ENCODE measurements at places on chromosomes 13 and 19.

- no peak for DNase-seq
These were observed 3.7 kb downstream of the PRKACA start for GRCh38 chr19:14113762-14114414.

DNA sequence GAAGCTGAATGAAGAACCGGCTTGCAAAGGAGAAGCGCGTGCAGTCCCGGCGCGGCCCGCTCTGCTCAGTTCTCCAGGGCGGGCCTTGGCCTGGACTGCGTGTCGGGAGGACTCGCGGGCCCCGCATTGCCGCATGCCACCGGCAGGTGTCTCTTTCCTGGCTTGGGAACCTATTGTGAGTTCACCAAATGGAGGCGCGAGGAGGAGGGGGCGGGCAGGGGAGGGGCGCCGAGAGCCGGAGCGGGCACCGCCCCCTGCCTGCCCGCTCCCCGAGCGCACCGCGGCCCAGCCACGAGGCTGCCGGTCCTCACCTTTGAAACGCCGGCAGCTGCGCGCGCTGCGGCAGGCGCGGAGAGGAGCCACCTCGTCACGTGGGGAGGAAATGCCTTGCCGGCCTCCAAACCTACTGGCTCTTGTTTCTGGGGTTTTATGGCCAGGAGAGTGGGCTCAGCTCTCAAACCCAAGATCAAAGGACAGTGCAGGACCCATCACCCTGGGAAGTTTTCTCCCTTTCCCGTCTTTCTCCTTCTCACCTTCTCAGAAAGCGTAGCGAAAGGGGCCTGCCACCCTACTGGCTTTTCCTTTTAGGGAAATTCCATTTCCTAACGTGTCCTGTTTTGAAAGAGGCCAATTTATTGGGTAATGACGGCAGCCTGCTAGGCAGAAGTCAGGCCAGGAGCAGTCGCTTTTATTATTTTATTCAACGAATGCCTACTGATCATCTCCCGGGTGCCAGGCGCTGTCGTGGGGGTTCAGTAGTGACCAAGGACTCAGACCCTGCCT lies 13.8 kb upstream of the UBE2L5 start:
- peak; percentile 90 for DNase-seq

GRCh38 chr13:101258071-101258470 lies 158.2 kb downstream of the NALCN start:
- peak; percentile 78 for DNase-seq

DNA sequence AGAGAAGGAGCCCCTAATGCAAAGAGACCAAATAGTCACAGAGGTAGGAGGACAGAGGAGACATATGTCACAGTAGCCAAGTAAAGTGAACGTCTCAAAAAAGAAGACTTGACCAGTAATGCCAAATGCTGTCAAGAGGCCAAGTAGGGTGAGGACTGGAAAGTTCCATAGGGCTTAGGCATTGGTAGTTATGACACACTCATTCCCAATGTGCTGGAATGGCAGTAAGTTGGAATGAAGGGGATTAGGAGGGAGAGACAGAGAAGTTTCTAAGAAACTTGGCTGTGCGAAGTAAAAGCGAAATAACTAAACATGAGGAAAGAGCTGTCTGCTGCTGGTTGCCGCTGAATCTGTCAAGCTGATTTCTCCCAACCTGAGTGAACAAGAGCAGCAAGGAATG lies 14.9 kb upstream of the FRY start:
- DNase-seq = no peak

DNA sequence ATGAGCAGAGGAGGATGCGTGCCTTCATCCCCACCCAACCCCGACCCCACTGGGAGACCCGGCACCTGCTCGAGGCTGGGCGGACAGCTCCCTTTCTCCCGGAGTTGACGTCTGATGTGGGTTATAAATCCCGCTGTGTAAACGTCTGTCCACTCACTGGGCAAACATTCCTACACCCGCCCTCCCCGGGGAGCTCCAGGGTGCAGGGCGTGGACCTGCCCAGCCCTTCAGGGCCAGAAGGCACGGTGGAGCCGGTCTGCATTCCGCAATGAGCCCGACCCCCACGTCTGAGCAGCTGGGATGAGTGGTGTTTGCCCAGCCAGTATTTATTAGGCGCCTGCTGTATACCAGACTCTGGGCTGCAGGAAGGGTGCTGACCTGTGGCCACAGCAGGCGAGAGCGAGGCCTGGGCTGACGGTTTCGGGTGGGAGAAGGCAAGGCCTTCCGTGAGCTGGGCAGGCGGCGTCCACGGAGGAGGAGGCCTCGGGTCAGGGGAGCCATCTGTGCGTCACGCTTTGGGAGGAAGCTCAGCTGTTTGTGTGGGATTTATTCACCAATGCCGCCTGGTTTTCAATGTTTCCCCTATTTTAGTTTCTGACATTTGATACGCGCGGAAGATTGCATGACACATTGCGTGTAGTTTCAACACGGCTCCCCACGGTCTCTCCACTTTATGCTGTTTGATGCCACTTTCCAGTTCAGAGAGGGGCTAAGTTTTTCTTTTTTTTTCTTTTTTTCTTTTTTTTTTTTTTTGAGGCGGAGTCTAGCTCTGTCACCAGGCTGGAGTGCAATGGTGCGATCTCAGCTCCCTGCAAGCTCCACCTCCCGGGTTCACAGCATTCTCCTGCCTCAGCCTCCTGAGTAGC lies 2.0 kb downstream of the MISP start:
- DNase-seq = no peak

DNA sequence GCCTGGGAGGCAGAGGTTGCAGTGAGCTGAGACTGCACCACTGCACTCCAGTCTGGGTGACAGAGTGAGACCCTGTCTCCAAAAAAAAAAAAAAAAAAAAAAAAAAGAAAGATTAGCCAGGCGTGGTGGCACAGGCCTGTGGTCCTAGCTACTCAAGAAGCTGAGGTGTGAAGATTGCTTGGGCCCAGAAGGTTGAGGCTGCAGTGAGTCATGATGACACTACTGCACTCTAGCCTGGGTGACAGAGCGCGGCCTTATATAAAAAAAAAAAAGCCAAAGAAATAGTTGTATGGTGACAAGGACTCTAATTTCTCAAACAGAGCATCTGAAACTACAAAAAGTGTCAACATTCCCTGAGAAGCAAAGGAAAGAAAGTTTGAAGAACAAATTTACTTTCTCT lies 3.4 kb downstream of the PBX4 start:
- DNase-seq = peak; percentile 35

DNA sequence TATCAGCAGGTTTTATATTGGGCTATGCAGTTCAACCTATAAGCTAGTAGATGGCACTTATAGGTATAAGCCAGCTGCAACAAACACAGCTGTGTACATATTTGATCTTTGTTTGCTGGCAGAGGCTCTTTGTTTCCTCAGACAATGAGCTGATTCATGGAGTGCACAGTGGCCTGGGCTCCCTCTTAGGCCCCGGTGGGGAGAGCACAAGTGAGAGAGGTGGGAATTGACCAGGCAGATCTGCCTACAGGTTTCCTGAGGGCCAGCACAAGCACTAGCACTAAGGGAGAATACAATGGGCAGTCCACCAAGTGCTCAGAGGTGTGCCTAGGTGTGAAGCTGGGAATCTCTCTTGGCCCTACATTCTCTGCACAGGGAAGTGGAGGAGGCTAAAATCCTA lies 1390.7 kb downstream of the SLITRK5 start:
- DNase-seq = no peak

DNA sequence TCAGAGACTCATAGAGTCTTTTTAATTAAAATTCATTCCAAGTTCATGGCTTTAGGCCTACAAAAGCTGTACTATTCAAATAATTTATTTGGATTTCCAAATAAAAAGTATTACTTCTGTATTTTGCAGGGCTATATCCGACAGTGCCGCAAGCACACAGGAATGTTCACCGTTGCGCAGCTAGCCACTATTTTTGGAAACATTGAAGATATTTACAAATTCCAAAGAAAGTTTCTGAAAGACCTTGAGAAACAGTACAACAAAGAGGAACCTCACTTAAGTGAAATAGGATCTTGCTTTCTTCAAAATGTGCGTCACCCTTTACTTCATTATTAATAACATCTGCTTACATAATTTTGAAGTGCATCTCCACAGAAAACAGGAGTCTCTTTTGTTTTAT lies 20.5 kb upstream of the C1QTNF9 start:
- DNase-seq = no peak

DNA sequence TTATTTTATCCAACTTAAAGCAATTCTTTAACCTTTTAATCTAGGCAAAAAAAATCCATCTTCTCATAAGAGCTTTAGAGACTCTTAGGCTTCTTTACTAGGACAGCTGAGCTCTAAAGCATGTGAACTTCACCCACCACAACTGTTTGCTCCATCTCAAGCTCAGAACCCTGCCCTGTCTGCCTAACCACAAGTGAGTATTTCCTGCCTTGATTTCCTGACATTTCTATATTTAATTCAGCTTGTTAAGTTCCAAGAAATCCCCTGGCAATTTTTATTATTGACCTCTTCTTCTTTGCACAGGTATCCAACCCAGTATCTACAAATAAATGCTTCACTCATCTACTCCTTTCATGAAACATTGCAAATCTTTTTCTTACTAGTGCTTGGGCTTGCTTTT lies 21.1 kb upstream of the CEACAM21 start:
- no peak for DNase-seq

GRCh38 chr13:73984201-73984600 lies 150.0 kb downstream of the KLF12 start:
- DNase-seq = no peak

DNA sequence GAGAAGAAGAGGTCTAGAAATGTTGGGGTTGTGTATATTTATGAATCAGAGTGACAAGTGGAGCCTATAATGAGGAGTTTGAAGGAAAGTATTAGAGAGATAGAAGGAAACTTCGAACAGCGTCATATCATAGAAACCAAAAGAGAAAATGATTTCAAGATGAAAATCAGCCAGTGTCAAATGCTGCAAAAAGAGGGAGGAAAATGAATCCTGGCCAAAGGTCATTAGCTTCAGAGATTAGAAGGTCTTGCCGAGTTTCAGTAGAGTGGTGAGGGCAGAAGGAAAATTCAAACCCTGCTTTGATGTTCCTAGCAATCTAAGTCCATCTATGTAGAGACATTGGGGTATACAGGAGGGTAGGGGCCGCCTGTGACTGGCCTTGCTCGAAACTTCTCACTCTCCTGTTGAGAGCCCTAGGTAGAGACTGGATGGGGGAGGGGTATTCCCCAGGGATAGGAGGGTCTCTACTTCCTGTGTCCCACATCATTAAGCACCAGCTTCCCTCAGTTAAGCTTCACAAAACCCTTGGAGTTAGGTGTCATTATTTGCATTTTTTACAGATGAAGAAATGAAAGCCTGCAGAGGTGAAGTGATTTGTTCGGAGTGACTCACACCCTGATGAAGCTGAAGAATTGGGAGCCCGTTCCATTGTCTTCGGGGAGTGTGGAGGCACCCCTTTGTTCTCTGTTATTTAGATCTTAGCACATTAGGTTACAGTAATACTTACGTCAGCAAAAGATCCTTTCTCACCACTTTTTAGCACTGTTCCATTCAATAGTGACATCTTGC lies 62.8 kb downstream of the FGF9 start:
- DNase-seq = no peak

DNA sequence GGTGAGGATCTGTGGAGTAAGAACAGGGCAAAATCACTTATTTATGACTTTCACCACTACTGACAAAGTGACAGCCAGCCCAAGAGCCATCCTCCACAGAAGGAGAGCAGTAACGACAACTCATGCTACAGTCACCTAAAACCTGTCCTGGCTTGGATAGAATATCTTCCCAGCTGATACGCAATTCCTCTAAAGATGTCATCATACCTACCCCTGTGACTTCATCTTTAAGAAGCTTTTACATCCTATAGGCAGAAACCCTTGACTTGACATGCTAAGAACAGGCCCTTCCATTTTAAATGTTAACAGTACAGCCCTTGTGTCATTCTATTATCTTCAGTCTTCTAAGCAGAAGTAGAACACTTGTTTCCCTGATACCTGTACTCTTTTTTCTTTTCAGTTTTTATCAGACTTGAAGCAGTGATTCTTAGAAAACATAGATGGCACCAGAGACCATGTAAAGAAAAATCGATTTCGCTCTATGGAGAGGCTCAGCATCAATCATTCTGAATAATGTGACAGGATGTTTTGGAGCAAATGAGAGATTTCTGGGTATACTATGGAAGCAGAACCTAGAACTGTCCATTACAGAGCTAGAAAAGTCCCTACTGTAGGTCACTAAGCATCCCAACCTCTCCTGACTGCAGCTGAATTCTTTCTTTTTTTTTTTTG lies 20.1 kb downstream of the STOML3 start:
- no peak for DNase-seq

- no peak for DNase-seq
These were observed 128.8 kb downstream of the LMO7 start for GRCh38 chr13:75764926-75765310.

DNA sequence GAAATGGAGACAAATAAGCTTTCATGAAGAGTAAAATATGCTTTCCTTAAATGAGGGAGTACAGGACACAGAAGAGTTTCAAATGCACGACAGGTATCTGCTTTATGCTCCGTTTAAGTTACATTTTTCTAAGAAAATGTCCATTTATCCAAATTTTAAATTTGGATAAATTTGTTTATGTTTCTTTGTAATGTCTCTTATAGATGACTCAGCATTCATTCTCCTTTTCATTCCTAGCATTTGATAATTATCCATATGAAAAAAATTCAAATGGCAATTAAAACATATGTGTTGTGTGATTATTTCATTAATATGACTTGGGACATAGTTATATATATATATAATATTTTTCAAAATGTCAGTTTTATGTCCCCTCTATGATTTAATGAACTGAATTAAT lies 1449.3 kb downstream of the SLITRK1 start:
- no peak for DNase-seq

GRCh38 chr19:50292216-50292827 lies 36.9 kb downstream of the KCNC3 start:
- no peak for DNase-seq

DNA sequence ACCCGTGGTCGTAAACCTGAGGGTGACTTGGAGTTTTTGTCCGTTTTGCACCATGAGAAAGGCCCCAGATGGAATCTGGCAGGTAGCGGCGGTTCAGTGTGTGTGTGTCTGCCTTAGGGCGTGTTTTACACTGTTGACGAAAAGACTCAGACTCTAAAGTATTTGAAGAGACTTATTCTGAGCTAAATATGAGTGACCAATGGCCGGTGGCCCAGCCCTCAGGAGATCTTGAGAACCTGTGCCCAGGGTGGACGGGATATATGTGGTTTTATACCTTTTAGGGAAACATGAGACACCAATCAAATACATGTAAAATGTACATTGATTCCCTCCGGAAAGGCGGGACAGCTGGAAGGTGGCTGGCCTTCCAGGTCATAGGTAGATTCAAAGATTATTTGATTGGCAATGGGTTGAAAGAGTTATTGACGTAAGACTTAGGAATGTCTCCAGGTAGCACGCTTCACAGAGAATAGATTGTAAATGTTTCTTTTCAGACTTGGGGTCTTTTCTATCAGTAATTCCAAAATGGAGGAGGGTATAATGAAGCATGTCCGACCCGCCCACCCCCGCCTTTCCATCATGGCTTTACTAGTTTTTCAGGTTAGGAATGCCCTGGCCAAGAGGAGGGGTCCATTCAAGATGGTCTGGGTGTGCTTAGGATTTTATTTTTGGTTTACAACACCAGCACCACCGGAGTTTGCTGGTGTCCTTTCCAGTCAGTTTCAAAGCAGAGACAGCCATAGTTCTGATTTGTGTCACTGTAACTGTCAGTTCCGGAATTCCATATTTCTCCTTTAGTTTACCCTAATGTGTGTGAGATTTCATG lies 1.0 kb upstream of the ZNF529 start:
- DNase-seq = peak; percentile 4
